ENCODE measurements at places on chromosomes 2 and 18. TPM values are rescaled to one million over a fixed set of nuclear protein-coding genes. Genes with fewer than 3 reads are reported as not detected.

GRCh38 chr2:203804070-203804469 is 63.5 kb upstream of the CTLA4 start:
- DNase-seq, result no peak

GRCh38 chr2:57022496-57022895 is 838.7 kb downstream of the CCDC85A start:
- no peak for DNase-seq

DNA sequence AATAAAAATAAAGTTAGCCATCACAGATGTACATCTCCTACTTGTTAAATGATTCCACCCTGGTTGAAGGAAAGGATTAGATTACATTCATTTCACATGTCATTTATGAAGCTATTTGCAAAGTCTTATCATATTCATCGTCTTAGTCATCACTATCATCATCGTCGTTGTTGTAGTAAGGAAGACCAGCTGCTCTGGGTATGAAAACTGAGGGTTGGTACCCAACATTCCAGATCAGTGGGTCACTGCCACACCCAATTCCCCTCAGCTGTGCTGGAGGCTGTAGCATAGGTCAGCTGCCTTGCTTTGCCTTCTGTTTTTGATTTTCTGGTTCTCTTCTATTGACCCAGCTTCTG is 20.9 kb upstream of the CCBE1 start:
- no peak for DNase-seq

DNA sequence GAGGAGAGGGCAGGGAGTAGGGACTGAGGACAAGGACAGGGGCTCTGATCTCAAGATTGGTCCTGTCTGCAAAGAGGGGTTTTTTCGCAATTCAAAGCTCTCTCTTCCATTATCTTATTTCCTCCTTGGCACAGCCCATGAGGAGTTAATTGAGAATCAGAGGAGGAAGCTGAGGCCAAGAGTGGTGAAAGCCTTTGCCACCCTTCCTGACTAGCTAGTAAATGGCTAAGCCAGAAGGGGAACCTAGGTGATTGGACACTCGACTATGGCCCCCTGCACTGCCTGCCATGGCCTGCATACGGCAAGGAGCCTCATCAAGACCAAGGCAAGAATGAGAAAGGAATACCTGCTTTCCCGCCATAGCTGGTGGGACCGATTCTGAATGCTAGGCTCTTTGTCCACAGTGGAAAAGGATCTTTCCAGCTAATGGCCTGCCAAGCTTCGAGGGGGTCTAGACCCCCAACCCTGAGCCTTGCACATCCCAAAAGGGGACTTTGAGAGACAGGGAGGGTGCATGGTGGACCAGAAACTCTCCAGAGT is 237.9 kb downstream of the HAUS1 start:
- DNase-seq, result no peak

- no peak for DNase-seq
Measured at GRCh38 chr2:233353101-233353768, 1.1 kb upstream of the DGKD start.

The BMPR2 gene
- total RNA-seq, result 6.1 TPM

The TRIM43 gene
- total RNA-seq, result not detected

The FSHR gene
- total RNA-seq, result not detected
